Hepatocyte (in vitro differentiated cells): ENCODE measurements at places on chromosomes 11 and 22. TPM values are rescaled to one million over a fixed set of nuclear protein-coding genes. Genes with fewer than 3 reads are reported as not detected.

- DNase-seq, result no peak
Measured at GRCh38 chr11:2989006-2989405, 3.1 kb downstream of the NAP1L4 start.

DNA sequence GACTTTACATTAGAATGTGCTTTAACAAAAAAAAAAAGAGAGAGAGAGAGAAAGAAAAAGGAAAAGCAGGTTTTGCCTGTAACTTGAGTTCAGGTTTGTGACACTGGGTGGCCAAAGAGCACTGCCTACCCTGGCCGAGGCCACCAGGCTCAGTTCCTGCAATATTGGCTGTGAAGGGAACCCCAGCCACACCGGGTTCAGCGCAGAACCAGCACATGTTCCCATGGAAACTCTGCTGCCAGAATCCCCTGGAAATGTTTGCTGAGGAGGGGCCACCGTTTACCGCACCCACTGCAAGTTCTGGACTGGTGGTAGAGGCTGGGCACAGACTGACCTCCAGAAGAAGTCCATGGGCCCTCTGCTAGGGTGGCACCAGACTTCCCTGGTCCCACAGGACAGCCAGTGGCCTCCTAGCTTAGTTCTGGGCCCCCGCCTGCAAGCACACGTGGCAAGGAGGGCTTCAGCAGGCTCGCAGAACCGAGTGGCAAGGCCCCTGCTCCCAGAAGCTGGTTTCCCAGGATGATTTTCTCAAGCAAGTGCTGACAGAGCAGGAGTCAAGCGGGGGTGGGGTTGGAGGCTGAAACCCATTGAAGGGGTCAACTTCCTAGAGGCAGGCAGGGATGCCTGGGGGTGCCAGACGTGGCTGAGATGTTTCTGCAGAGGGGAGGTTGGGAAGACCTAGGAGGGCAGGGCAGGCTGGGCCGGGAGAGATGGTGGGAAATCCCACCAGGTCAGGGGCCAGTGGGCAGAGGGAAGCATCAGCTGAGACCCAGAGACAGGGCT lies 51.2 kb downstream of the NFAM1 start:
- no peak for DNase-seq

DNA sequence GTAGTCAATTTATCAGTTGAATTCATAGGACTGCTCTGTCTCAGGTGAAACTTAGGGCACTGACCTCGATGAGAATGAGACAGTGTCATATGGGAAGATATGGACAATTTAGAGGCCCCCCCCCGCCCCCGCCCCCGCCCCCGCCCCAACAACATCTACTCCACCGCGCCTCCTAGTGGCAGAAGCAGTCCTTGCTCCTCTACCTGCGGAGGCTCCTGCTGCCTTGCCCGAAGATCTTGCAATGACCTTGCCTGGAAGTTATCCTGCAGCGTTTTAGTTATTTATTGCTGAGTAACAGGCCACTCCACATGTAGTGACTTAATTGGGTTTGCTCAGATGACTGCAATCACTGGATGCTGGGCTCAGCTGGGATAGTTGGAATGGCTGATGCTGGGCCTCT lies 15.2 kb downstream of the SERPINH1 start:
- DNase-seq, result peak; percentile 80

GRCh38 chr22:20752104-20752741 lies 21.7 kb upstream of the SERPIND1 start:
- DNase-seq, result no peak

- no peak for DNase-seq
Measured at GRCh38 chr11:134528453-134528852, 116.4 kb upstream of the B3GAT1 start.

- no peak for DNase-seq
Measured at GRCh38 chr22:39718206-39718605, 147.7 kb downstream of the CACNA1I start.

- DNase-seq, result peak; percentile 25
Measured at GRCh38 chr11:86179646-86180064, 64.9 kb upstream of the EED start.

- no peak for DNase-seq
Measured at GRCh38 chr11:115699733-115700132, 195.5 kb upstream of the CADM1 start.

DNA sequence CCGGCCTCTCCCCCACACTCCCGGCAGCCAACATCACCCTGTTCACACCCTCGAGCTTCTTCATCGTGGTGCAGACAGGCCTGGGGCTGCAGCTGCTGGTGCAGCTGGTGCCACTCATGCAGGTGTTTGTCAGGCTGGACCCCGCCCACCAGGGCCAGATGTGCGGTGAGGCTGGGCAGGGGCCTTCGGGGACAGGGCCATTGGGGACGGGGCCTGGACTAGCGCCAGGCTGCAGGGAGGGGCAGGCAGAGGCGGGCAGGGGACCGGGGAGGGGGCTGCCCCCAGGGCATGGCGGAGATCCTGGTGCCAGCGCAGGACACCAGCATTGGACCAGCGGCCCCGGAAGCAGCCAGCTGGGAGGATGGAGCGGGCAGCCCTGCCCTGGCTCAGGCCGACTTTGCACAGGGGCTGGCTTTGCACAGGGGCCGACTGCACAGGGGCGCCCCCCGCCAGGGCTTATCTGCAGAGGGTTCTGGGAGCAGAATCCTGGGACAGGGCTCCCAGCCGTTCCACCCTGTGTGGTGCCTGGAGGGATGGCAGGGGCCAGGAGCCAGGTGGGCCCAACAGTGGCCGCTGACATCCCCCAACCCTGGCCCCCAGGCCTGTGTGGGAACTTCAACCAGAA lies 8.6 kb downstream of the MUC5B start:
- DNase-seq, result no peak

DNA sequence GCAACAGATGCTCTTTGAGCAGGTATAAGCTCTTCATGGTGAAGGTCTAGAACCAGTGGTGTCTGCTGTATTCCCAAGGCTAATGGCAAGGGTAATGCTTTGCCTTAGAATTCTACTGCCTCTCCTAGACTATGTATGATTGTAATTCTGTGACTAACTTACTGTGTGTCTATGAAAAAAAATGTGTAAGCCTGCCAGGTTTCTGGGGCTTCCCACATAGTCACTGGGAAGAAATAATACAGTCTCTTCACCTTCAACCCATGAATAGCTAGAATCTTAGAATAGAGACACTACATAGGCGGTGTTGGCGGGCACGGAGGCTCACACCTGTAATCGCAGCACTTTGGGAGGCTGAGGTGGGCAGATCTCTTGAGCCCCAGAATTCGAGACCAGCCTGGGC lies 84.1 kb downstream of the C11orf91 start:
- DNase-seq, result no peak

- no peak for DNase-seq
Measured at GRCh38 chr11:46348566-46349401, 1.5 kb downstream of the DGKZ start.

DNA sequence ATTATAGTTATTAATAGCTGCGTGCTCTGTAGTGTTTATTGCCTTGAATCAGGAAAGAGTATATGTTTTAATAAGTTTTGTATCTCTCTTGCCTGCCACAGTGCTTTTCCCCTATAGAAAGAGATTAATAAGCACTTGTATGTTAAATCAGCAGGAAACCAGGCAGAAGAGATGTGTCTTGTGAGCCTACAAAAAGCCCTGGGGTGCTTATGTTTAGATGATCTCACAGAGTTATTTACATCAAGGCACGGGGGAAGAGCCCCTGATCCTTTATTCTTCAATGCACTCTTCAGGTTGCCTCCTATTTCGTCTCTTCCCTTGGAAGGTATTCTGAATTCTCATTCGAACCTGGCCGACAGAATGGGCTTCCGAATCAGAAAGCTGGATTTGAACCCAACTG lies 183.0 kb downstream of the MAML2 start:
- no peak for DNase-seq

- peak; percentile 70 for DNase-seq
Measured at GRCh38 chr11:46120346-46121300, 631 bp downstream of the PHF21A start.

GRCh38 chr11:64787526-64788320 lies 9.4 kb upstream of the SF1 start:
- DNase-seq, result peak; percentile 79

DNA sequence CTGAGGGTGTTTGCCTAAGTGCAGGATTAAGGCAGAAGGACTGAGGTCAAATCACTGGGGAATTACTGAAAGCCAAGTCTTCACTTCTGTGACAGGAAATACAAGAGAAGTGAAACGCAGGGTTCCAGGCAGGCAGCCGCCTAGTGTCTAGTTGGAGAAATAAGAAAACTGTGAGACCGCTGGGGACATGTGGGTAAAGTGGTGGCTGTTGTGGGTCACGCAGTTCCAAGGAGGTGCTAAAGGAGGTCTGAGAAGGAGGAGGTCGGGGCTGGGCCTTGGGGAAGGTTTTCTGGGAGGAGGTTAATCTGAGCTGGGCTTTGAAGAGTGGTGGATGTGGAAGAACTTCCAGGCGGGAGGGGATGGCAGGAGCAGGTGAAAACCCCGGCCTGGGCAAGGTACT lies 11.2 kb downstream of the MCM5 start:
- no peak for DNase-seq

GRCh38 chr11:65034423-65034822 lies 6.6 kb upstream of the SAC3D1 start:
- no peak for DNase-seq

GRCh38 chr11:112481893-112482292 lies 221.2 kb upstream of the PLET1 start:
- no peak for DNase-seq

GRCh38 chr22:43298062-43298801 lies 44.9 kb downstream of the SCUBE1 start:
- peak; percentile 45 for DNase-seq

DNA sequence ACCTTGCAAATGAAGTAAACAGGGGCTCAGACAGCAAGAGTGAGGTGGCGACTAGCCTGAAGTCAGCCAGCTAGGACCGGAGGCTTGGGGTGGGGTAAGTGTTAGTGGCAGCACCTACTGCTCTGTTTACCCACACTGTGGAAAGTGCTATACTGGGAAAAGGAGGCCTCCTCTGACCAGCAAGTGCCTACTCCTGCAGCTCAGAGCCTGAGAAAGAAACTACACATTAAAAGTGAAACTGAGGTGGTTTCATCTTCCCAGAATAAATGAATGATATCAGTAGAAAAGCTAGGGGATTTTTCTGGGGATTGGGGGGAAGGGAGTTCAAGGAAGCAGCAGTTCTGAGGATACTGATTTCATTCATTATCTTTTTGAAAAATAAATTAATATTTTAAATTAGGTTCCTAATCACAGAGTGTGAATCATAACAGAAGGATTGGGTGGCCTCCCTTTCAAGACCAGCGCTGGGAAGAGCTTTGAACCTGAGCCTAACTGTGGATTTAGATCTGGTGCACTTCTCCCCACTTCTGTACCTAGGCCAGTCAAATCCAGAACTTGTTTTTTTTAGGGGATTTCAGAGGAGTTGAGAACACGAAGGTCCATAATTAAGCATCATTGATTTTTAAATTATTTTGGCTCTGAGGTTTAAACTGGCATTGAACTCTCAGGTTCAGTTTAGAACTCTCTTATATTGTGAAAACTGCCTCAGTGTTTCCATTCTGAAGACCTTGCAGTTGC lies 48.1 kb upstream of the GRAMD1B start:
- no peak for DNase-seq

GRCh38 chr11:103552086-103552485 lies 442.9 kb downstream of the DYNC2H1 start:
- DNase-seq, result no peak

- DNase-seq, result no peak
Measured at GRCh38 chr11:103881584-103881983, 154.9 kb upstream of the DDI1 start.

GRCh38 chr11:9228091-9228490 lies 37.1 kb downstream of the DENND5A start:
- no peak for DNase-seq

DNA sequence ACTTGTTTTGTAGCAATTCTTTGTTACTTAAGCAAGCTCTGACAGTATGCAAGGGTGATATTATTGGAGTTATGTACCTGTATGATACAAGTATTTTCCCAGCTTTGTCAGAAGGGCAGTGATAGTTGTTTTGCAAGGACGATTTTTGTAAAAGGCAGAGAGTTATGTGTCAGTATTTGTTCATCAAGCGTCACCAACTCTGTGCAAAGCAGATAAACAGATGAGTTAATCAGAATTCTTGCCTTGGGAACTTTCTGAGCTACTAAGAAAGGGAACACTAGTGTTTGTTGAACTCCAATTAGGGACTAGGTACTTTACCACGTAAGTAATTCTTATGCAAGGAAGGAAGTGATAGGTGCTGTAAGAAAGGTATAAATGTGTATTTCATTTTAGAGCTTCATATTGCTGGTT lies 1.4 kb downstream of the USP47 start:
- DNase-seq, result peak; percentile 56

GRCh38 chr11:127376301-127376700 lies 375.7 kb upstream of the KIRREL3 start:
- no peak for DNase-seq

DNA sequence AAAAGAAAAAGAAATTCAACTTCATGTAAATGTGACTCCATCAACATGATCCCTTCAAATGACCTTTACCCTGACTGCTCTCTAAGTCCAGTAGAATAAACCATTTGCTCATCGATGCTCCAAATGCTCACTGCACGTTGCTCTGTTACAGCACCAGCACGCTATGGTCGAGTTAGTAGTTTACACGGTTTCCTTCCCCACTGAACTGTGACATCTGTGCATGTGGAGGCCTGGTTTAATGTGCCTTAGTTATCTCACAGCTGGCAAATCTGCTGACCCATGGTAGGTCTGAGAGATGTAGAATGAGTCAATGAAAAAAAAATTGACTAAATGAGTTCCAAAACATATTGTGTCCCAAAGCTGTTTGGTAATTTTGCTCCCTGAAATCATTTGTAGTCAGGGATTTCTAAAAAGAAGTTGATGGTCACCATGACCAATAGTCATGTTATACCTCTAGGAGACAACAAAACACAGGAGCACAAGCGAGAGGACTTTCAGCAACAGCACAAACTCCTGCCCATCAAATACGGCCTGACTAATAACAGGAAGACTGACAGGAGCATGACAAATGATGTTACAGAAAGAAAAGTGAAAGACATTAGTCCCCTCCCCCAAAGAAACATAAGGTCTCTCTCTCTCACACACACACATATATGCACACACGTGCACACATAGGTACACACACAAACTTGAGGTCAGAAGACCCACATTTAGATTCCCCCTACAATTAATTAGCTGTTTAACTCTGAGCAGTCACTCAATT lies 624.5 kb downstream of the OPCML start:
- no peak for DNase-seq

- DNase-seq, result no peak
Measured at GRCh38 chr11:66248903-66249302, 19.5 kb upstream of the RAB1B start.

- DNase-seq, result peak; percentile 78
Measured at GRCh38 chr22:45441138-45441537, 27.6 kb downstream of the RIBC2 start.

- no peak for DNase-seq
Measured at GRCh38 chr22:36068776-36069344, 40.2 kb upstream of the RBFOX2 start.

GRCh38 chr11:118156531-118157185 lies 4.0 kb upstream of the SCN4B start:
- peak; percentile 63 for DNase-seq

Gene CBLIF
- 45.2 and 46.7 TPM in 2 replicates for polyA plus RNA-seq

Gene TOLLIP
- polyA plus RNA-seq, result 80.9 and 84.0 TPM in 2 replicates

Gene SERHL2
- 2.7 and 3.3 TPM in 2 replicates for polyA plus RNA-seq

Gene LGR4
- polyA plus RNA-seq, result 27.2 and 30.1 TPM in 2 replicates

Gene OR51B6
- polyA plus RNA-seq, result not detected in 2 replicates

Gene RAB36
- 4.8 and 5.3 TPM in 2 replicates for polyA plus RNA-seq

Gene LRRC32
- polyA plus RNA-seq, result 75.2 and 80.4 TPM in 2 replicates

Gene PLAAT5
- 0.18 and 0.95 TPM in 2 replicates for polyA plus RNA-seq
